ENCODE measurements at places on chromosomes 5 and 9. TPM values are rescaled to one million over a fixed set of nuclear protein-coding genes. Genes with fewer than 3 reads are reported as not detected.

The TNIP1 gene
- total RNA-seq: 88.8 TPM

DNA sequence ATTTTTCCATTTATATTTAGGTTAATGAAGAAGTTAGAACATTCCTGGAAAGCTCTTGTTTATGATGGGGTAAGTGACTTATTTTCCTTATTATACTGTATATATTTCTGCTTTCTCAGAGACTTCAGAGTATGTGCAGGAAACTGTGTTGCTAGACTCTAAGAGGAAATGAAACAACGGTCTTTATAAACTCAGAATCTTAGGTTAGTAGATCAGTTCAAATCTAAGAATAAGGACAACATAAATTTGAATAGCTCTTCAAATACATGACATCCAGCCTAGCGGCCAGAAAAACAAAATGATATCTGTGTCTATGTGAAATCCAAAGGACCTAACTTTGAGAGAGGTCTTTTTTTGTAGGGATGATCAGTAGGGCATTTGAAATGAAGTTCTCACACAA lies 94.3 kb downstream of the PRKACG start:
- H3K27me3 ChIP-seq: no peaks in the 10 kb centered on the region
- no peaks in the 10 kb centered on the region for H3K4me1 ChIP-seq
- DNase-seq: no peak
- H3K4me3 ChIP-seq: no peak overlapping the region
- no peak overlapping the region for H3K27ac ChIP-seq
- H3K36me3 ChIP-seq: no peaks in the 10 kb centered on the region

DNA sequence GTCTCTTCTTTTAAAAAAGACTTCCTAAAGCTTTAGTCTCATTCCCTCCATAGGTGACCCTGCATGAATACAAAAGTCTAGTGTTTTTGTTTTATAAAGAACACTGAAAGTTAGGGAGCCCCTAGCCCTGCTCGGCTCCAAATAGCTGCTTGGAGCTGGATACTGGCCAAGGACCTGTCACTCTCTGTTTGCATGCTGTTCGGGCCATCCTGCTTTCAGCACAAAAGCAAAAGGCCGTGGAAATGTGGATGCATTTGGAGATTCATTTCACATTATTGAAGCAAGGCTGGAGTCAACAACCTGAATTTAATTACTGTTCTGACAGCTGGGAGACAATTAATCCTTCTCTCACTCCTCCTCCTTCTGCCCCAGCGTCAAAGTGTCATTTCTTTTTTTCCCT lies 151.7 kb upstream of the NMUR2 start:
- no peaks in the 10 kb centered on the region for H3K4me1 ChIP-seq
- H3K36me3 ChIP-seq: no peaks in the 10 kb centered on the region
- no peak overlapping the region for H3K27ac ChIP-seq
- H3K27me3 ChIP-seq: peaks cover 6% of the 10 kb centered on the region
- no peak overlapping the region for H3K4me3 ChIP-seq

DNA sequence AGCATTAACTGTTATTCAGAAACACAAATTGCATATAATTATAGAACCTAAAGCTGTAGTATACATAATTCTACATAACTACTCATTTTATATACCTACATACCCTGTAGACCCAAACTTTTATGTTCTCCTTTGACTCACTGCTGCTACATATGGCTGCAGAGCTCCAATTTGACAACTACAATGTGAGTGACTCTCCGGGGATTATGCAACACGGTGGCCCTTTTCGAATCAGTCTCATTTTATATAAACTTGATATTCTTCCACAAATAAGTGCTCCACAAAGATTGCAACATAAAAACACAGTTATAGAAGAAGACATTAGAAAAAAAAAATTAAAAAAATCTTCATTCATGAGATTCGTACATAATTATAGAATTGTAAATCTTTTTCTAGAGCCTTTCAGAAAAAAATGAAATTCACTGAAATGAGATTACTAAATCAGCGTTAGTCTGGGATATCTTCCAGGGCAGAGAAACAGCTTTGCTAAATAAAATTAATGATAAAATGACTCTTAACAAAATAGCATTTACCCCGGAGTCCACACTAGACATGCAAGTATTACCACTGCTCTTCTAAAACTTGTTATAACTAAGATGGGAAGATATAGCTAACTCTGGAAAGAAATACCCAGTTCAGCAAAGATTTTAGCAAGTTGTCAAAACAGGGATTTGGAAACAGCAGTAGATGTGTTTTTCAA lies 52.6 kb downstream of the SRFBP1 start:
- no peak overlapping the region for H3K27ac ChIP-seq
- H3K4me1 ChIP-seq: peaks cover 27% of the 10 kb centered on the region
- no peaks in the 10 kb centered on the region for H3K27me3 ChIP-seq

Data from GM23248 (cell line).